ENCODE measurements at places on chromosomes 11 and 22.

DNA sequence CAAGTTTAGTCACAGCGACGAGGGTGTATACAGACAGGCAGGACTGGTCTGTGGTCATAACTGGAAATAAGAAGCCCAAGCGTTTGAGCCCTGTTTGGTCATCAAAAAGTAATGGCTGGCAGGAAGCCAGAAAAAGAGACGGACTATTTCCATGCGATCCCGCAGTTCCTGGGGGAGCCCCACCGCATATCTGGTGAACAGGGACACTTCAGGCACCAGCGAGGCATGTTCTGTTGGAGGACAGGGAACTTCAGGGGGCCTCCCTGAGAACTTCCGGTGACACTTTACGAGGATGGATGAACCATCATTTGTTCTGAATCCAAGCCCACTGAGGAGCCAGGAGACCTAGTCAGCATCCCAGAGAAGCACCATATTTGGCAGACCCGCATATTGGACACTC is 29.7 kb upstream of the TRIM29 start:
- no peak for DNase-seq

DNA sequence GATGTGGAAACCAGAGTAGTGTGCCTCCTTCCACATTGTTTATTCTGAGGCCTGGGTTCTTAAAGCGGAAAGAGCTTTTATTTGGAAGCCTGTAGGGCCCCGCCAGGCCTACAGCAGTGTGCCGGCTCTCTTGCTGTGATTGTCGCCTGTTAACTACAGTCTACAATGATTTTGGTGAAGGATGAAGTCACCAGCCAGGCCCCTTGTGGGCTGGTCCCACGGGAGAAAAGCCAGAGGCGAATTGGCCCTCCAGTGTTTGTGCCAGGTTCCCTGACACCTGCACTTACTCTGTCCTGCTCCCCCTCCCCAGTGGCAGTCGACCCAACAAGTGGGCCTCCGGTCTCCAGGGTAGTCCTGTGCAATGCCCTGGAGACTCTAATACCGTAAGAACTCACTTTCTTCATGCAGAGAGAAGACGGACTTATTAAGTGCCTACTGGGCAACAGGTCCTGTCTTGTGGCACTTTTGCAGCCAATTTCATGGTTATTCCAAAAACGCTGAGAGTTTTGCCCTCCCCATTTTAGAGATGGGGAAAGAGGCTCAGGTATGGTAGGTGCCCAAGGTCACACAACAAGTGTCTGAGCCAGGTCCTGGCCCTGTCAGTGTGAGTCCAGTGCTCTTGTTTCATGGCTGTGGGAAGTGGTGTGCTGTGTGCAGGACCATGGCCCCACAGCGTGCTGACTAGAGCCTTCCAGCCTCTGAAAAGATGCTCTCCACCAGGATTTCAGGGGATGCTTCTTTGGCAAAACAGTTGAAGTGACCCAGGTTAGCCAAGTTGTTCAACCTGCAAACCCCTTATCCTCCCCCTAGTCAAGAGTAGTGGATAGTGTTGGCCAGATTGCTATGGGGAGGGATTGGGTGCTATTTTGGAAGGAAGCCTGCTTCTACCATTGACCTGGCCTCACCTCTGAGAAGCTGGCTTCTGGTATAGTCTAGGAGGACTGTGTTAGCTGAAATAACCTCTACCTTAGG is 1.4 kb downstream of the MICAL2 start:
- no peak for DNase-seq

DNA sequence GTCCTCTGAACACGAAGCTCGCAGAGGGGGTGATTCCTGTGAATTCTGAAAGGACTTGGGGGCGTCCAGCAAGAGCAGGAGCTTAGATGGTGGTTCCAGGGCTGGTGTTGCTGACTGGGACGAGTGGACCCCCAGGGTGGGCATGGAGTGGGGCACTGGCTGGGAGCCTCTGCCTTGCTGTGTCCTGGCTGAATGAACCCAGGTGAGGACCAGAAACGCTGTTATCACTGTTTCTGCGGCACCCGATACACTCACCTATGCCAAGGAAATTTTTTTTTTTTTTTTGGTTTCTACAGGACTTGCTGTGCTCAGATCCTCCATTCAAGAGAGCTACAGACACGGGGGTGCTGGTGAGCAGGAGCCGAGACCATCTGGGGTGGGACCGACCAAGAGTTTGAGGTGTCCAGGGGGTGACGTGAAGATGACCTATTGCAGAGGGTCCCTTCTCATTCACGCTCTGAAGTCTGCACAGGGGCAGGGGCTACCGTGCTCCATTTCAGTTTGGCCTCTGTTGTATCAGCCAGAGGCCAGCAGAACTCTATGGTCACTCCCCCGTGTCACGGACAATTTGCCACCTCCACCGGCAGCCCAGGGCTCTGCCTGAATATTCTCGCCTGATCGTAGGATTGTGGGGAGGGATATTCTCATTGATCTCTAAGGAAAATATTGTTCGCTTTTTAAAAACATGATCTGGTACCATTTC is 3.6 kb downstream of the SMIM38 start:
- DNase-seq = no peak

GRCh38 chr11:19921976-19922688 is 209.5 kb downstream of the NAV2 start:
- no peak for DNase-seq

GRCh38 chr11:69333149-69333710 is 39.3 kb downstream of the MYEOV start:
- no peak for DNase-seq

DNA sequence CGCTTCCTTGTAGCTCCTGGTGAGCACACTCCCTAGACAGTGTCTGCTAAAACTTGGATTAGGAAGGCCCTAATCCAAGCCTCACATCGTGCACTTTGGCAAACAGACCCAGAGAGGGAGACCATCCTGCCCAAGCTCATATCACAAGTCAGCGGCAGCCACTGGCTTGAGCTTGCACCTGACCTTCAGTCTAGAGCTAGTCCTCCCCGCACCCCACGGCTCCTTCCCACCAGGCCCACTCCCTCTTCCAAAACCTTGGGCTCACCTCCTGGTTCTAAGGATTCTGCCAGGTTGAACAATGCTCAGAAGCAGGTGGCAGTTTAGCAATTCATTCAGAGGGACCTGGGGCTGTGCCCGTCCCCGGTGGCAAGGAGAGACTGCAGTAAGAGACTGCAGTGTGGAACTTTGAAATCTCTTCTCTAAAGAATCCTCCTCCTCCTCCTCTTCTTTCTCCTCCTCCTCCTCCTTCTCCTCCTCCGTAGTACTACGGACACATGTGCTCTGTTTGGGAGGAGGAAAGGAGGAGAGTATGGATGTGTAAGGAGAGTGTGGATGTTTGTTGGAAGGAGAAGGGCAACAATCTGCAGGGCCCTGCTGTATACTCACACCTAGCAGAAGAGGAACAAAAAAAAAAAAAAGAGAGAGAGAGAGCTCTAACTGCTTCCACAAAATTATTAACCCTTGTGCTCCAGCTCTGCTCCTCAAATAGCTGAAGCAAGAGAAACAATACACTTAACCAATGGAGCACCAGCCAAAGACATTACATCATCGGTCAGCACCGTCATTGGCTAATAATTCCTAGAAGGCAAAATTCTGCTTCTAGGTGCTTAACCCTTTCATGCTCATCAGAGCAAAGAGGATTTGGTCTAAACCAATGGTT is 6.0 kb downstream of the SYN3 start:
- DNase-seq = no peak

DNA sequence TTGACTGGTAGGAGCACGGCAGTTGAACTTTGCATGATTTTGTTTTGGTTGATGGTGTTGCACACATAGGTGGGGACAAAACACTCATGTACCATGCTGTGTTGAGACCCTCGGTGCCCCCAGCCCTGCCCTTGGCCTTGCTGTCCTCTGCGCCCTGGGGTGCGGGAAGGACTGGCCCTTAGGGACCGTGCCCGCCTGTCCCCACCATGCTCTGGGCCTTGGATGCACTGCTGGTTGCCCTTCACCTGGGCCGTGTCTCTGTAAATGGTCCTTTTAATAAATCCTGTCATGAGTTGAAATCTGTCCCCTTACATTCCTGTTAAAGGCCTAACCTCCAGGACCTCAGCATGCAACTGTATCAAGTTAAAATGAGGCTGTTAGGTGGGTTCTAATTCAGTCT is 102.3 kb upstream of the ANO1 start:
- no peak for DNase-seq

DNA sequence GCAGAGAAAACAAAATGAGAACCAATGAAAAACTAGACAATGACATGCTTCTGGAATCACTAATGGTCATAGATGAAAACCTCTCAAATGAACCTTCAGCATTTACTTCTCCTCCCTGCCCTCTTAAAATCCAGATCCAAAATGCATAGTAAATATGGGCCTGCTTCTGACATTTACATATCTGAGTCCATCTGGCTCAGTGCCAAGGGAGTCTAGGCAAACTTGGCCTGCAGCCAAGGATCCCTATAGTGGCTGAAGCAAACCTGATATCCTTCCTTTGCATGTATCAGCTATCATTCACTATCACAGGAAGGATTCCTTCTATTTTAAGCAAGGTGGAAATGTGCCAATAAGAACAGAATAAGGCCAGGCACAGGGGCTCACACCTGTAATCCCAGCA is 104.8 kb downstream of the C11orf58 start:
- DNase-seq = no peak

- DNase-seq = no peak
These were observed 30.9 kb downstream of the BIRC2 start for GRCh38 chr11:102377891-102378290.

DNA sequence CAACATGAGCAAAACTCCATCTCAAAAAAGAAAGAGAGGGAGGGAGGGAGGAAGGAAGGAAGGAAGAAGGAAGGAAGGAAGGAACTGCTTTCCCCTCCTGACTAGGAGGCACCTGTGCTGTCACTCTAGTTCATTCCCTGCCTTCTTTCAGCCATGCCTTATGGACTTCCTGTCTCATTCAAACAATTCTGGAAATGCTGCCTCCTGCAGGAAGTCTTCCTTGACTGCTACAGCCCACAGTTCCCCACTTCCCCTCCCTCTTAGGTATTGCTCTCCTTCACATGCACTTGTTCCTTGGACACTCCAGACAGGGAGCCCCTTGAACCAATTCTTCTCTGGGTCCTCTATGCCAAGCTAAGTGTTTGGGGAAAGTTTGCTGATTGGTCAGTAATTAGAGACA is 31.6 kb upstream of the WNT11 start:
- no peak for DNase-seq

GRCh38 chr22:22386602-22387385 is 121.7 kb downstream of the ZNF280B start:
- DNase-seq = no peak

- DNase-seq = no peak
These were observed 171.9 kb upstream of the TTC12 start for GRCh38 chr11:113142508-113142907.

GRCh38 chr11:8459711-8460399 is 134.2 kb downstream of the STK33 start:
- no peak for DNase-seq

DNA sequence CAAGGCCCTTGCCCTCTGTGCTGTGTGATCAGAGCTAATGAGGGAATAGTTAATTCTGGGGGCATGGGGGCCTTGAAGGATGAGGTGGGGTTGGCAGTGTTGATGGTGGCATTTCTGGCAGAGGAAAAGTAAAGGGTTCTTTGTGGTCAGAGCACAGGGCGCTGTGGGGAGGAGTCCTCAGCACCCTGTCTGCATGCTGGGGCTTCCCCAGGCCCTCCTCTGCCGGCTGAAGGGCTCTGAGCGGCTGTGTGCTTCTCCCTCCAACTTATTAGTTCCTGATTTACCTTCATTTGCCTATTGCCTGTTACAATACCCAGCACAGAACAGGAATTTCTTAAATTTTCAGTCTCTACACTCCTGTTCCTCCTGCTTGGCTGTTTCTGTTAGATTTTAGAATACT is 122.8 kb downstream of the HIPK3 start:
- DNase-seq = no peak

DNA sequence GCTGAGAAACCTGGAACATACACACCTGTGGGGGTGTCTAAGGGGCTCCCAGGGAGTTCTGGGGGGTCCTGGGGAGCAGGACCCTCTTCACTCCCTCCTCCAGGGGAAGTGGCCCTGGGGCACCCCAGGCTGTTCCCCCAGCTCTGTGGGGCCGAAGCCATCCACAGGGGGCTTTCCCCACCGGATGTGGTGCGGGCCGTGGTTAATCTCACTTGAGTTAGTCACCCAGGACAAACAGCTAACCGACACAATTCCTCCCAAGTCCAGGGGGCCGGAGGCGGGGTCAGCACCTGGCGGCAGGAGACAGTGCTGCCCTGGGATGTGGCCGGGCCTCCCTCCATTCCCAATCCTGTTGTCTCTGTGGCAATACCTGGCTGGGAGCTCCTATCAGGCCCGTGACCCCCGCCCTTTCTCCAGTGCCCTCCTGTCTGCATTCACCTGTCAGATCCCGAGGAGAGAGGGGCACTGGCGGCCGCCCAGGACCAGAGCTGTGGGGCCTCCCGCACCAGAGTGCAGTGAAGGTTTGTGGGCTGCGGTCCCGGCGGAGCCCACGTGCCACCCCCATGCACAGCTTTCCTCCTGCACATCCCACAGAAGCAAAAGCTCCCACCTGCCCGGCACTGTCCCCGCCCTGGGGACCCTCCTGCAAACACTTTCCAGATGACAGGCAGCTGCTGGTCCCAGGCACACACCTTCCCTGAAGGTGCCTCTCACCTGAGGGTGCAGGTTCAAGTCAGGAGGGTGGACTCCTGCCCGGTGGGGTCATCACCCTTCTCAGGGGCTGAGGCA is 5.2 kb upstream of the MUC5AC start:
- DNase-seq = no peak

- DNase-seq = no peak
These were observed 203.5 kb upstream of the GUCY1A2 start for GRCh38 chr11:107221748-107222285.

DNA sequence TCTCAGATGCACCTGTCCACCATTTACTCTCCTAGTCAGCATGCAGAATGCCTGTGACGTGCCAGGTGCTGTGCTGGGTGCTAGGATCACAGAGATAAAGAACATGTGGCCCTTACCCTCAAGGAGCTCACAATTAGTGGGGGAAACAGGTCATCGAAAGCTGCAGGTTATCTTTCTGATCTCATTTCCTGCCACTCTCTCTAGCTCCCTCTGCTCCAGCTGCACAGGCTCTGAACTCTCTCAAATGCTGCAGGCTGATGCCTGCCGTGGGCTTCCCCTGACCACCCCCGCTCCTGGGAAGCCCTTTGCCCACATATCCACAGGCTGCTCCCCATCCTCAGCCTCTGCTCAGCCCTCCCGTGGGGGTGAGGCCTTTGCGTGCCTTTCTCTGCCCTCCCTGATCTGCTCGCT is 29.6 kb downstream of the SHANK3 start:
- DNase-seq = no peak

DNA sequence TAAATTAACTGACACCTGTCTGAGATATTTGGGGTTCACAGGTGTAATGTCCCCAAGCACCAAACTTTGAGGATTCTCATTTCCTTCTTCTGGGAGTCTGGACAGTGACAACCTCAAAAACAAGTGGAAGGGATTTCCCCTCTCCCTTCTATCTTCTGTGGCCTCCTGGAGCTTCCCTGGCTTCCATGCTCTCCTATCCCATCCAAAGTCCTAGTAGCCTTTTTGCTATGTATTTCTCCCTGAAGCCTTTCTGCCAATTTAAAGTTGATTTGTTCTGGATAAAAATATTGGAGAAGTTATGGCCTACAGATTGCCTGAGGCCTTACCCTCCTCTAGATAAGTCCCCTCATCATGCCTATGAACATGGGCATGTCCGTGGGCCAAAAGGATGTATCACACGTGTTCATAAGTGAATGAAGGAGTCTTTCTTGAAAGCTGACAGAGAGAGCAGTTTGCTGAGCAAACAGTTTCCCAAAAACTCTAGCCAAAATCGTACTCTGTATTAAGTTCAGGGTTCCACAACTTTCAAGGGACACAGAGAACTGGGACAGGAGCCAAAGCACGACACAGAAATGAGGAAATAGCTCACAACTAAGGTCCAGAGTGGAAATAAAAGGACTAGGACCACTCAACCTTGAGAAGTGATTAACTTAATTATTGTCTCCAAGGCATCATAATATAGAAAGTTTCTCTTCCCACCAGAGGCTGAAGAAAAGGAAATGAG is 6.7 kb downstream of the HEPACAM start:
- no peak for DNase-seq

All from naive thymus-derived CD4-positive, alpha-beta T cell (primary cell).